ENCODE measurements at places on chromosomes 2 and 18.

DNA sequence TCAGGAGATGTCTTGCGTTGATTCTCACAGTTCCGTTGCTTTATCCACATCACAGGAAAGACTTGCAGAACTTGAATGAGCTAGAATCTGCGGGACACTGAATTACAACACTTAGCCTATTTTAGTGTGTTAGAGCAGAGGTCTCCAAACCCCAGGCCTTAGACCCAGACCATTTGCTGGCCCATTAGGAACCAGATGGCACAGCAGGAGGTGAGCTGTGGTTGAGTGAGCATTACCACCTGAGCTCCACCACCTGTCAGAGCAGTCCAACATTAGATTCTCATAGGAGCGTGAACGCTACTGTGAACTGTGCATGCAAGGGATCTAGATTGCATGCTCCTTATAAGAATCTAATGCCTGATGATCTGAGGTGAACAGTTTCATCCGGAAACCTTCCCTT, 3.8 kb downstream of the MRPL30 start:
- no peak for DNase-seq

DNA sequence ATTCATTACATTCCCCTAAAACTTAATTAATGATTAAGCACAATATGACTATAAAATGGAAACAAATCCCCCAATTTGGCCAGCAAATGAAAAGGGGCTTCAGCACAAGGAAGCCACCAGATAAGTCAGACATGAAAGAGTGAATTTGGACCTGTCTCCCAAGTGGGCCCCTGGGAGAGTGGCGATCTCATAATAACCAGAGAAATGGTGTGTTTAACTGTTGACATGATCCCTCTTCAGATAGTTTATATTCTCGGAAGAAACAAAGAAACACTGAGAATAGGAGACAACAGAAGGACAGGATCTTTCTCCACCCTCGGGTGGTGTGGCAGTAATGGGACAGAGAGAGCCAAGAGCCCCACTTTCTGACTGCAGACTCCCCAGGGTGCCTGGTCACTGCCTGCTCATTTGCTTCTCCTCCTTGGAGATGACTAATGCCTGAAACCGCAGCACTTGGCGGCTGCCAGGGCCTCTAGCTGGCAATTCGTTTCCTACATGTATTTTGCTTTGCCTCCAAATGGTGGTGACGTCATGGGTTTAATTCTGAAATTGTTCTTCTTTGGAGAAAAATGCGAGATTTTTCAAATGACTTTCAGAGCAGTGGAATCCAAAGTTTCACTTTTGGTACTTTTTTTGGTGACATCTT, 46.4 kb upstream of the SPP2 start:
- no peak for DNase-seq

DNA sequence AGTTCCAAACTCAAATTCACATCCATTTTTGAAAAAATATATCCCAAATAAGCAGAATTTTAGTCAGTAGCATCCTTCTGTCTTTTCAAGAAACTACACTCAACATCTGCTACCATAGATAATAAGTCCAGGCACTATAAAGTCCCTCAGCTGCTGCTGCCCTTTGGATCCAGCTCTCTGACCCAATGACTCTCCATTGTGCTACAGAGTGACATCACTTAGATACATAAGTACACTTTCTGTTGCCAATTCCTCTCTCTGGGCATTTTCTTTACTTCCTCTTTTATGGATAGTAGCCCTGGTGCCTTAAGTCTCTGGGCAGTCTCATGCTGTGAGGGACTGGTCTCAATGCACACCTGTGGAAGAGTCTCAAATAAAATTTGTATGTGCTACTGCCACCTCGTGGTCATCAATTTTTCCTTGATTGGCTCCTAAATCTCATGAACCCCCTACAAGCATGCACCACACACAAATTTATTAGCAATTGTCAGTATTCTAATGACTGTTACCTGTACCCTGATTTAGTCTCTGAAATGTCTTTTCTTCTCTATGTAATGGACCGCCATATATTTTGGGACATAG, 219.2 kb downstream of the LRP1B start:
- no peak for DNase-seq

DNA sequence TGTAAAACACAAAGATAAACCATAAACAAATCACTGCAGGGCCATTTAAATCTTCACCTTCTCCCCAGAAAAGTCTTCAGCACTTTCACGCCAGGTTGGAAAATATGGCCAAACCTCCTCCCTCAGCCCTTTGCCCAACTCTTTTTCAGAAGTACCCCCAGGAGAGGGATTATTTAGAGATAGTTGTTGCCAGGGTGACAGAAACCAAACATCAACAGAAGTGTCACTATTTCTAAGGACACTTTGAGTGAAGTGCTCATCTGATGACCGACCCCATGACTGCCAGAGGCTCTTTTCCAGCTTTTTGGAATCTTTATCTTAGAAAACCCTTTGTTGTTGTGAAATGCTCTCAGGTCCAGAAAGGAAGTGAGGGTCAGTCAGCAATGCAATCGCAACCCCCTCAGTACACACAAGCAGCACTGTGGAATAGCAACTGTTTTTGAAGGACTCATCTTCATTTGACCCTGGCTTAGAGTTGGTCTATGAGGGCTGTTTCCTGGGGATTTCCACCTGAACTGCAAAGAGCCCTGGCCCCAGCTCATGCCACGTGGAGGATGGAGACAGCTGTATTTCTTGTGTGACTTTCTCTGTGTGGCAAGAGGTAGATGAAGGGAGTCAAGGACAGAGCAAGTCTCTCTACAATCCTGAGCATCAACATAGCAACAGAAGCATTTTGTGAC, 114.0 kb upstream of the STON1 start:
- DNase-seq, result no peak

DNA sequence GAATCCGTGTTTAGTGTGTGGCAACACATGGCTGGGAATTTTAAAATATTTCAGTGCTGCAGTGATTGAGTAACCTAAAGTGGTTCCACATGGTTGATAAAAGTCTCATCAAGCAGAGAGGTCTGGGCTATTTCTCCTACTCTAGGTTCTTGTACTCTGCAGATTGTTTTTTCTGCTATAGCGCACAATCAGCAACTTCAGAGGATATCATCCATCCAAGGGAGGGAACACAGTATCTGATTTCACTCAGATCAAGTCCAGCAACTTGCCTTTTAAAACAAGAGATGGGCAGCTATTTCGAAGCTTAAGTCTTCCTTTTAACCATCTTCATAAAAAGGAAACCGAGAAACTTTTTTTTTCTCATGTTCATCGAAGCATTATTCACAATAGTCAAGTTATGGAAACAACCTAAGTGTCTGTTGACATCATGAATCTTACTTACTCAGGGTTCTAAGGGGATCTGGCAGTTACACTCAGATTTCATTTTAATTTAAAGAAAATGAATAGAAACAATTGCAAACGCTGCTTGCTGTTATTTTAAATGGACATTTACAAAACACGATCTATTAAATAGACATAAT, 172.7 kb upstream of the TRIB2 start:
- no peak for DNase-seq

- DNase-seq, result no peak
Measured at GRCh38 chr2:160440888-160441287, 52.7 kb downstream of the RBMS1 start.

All from NCI-H774 (cell line).